LHCN-M2 (cell line): ENCODE measurements at places on chromosomes 11 and 22. TPM values are rescaled to one million over a fixed set of nuclear protein-coding genes. Genes with fewer than 3 reads are reported as not detected.

DNA sequence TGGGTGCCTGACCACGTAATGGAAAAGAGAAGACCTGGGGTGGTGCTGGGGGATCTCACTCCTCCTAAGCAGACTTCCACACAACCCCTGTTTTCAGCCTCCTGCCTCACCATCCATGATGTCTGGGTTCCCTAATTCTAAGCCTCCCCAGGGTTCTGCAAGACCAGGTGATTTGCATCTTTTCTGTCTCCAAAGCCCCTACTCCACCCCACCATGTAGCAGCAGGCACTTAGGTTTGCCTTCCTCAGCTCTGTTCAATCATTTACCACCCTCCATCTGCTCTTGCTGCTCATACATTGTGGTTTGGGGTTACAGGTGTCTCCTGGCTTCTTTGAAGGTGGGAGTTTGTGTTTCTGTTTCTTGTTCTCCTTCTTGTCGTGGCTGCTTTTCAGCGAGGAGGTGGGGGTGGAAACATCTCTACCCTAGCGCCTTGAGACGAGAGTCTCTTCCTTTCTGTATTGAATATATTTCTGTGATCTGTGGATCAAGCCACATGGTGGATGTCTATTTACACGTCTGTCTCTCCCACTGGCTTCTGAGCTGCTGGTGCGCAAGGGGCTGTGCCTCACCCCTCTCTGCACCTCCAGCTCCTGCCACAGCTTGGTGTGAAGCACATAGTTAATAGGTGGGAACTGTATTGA is 6.6 kb upstream of the SSTR3 start:
- no peak for DNase-seq

DNA sequence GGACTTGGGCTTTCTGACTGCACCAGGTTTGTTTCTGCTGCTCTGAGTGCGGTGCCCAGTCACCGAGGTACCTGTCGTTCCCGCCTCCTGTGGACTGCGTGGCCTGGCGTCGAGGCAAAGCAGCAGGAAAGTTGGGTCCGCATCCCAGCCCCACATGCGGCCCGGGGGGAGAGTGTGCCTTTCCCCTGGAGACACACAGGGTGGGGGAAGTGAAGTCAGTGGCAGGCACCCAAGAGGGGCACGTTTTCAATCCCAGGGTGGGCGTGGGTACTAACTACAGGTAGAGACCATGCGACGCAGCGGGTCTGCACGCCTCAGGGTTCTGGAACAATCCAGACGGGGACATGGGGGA is 25.3 kb upstream of the GRAMD4 start:
- DNase-seq: no peak

GRCh38 chr11:101269990-101270660 is 140.5 kb upstream of the PGR start:
- no peak for DNase-seq

GRCh38 chr11:75035256-75035655 is 46.5 kb downstream of the NEU3 start:
- DNase-seq: no peak

DNA sequence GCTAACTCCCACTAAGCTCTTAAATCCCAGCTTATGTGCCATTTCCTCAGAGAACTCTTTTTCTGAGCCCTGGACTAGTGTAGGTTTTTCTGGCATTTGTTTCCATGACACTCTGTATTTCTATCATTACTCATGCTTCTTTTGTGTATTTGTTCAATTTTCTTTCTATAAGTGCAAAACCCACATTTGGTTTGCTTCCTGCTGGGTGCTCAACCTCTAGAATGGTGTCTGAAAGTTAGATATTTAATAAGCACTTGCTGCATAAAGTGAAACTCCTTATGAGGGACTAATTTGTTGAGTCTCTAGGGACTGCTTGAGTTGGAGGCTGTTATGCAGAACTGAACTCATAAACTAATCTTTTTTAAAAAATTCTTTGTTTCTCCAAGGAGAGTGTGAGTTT is 68.6 kb downstream of the SYT9 start:
- no peak for DNase-seq

GRCh38 chr22:46913351-46913750 is 150.9 kb downstream of the TBC1D22A start:
- no peak for DNase-seq

TYR gene
- not detected in 2 replicates for total RNA-seq

- DNase-seq: no peak
These were observed 4.6 kb downstream of the MOB2 start for GRCh38 chr11:1481861-1482441.

- no peak for DNase-seq
These were observed 42.1 kb downstream of the NCAPD3 start for GRCh38 chr11:134181707-134182106.

GRCh38 chr11:97398246-97398645 is 1008.4 kb downstream of the JRKL start:
- DNase-seq: no peak

CHRM1 gene
- not detected in 2 replicates for total RNA-seq

DNA sequence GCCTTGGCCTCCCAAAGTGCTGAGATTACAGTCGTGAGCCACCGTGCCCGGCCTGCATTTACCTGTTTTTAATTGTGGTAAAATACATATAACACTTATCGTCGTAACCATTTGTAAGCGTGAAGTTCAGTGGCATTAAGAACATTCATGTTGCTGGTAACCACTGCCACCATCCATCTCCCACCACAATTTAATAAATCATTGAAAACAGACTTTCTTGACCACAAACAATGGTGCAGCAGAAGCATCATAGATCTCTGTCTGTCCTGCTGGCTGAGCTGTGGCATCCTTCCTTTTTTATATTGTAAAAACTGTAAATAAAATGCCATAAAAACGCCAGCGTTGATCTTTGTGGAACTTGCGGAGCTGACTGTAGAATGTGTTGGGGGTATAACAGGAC is 24.3 kb downstream of the LRP5 start:
- no peak for DNase-seq

DNA sequence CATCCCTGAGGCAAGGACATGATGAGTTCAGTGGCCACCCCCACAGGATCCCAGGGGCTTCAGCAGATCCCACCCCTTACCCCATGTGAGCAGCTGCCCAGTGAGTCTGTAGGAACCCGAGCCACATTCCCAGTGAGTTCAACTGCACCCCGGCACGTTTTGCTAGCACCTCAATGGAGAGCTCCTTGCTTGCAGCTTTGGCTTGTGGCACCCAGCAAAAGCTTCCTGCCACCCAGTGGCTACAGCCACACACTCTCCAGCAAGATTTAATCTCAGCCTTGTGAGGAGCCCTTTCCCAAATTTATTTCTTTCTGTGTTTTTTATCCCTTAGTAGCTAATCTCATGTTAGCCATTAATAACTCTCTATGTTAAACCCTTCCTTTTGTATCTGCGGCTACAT is 4.0 kb downstream of the SAA1 start:
- DNase-seq: no peak

DNA sequence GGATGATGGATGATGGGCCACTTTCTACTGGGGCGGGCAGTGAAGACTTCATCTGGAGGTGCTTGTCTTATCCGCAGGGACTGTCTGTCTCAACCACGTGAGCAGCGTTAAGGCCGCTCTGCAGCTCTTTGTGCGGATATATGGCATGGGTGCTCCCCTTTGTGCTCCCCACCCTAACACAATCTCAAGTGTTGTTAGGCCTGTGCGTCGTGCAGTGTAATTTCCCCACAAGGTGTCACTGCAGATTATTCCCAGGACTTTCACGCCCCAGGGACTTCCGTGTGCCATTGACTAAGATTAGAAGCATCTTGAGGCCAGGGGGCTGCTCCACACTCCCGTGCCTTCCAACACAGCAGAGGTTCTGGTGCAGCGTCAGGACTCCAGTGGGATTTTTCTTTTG is 65.3 kb downstream of the TBC1D22A start:
- DNase-seq: no peak

DNA sequence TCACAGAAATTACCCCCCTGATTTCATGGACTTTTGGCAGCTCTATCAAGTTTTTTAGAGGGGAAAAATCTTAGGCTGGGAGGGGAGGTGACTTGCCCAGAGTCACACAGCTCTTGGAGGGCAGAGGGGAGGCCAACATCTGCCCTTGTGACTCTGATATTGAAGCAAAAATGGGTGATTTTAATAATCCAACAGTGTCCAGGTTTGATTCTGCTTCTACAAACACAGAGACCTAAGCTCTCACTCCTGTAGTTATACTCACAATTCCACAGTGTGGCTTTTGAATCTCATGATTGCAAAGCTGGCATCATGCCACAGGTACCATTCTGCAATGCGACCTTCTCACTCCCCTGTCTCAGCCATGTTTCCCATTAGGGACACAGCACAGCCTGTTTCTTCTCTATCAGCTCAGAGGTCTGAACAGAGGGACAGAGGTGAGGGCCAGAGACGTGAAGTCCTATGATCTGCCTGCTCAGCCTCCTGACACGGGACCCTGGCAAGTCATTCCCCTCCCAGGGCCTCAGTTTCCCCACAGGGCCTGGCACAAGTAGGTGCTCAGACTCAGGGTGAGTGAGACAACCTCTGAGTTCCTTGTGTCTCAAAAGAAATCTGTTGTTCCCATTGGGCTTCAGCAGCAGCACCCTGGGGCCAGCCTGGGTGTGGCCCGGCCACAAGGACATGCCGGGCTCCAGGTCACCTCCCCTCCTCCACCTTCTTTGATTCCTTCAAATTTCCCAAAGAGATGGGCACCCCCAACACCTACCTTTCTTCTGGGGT is 766 bp downstream of the APOL2 start:
- DNase-seq: peak; percentile 15

PKDREJ gene
- total RNA-seq: not detected in 2 replicates

DNA sequence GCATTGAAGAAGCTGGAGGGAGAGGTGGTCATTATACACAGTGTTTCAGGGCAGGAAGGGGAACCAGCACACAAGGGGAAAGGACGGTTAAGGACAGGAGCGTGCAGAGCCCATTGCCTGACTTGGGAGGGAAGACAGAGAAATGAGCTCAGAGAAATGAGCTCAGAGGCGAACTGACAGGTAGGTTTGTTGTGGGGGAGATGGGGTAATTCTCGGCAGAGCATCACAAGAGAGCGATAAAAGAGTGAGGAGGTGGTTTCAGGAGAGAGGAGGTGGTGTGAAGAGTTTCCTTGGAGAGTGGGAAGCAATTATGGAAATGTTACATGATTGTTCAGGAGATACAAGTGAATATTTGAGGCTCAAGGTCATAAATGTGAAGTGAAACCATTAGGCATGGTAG is 61.0 kb downstream of the MRGPRX1 start:
- no peak for DNase-seq

- no peak for DNase-seq
These were observed 6.0 kb downstream of the CFL1 start for GRCh38 chr11:65851811-65852507.

DNA sequence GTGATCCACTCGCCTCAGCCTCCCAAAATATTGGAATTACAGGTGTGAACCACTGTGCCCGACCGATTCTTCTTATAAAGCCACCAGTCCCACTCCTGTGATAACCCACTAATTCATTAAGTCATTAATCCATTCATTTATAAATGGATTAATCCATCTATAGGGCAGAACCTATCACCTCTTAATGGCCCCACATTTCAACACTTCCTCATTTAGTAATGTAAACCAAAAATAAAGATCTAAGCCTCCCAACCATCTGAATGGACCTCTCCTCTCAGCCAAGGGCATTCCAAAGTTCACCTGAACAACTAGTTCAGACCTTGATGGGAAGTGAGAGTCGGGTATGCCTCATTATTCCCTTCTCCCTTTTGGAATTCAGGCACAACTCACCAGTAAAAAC is 9.9 kb upstream of the MRPL11 start:
- DNase-seq: no peak

GRCh38 chr11:70680781-70681281 is 282.5 kb downstream of the CTTN start:
- no peak for DNase-seq

ME3 gene
- total RNA-seq: 17.3 and 22.1 TPM in 2 replicates

- DNase-seq: peak; percentile 94
These were observed 81.0 kb downstream of the CCDC34 start for GRCh38 chr11:27281740-27282590.

GRCh38 chr11:88501541-88501940 is 164.0 kb upstream of the CTSC start:
- no peak for DNase-seq

- no peak for DNase-seq
These were observed 43.9 kb downstream of the KIRREL3 start for GRCh38 chr11:126956635-126957034.

- DNase-seq: no peak
These were observed 92.8 kb upstream of the FIBIN start for GRCh38 chr11:26901162-26901561.

GRCh38 chr11:123815122-123815521 is 9.0 kb upstream of the OR6M1 start:
- DNase-seq: no peak

- DNase-seq: no peak
These were observed 40.2 kb downstream of the GNB1L start for GRCh38 chr22:19814428-19814827.
